ENCODE measurements at places on chromosomes 5 and 9. TPM values are rescaled to one million over a fixed set of nuclear protein-coding genes. Genes with fewer than 3 reads are reported as not detected.

The PDZD2 gene
- 0.76 TPM for total RNA-seq

The FBLL1 gene
- 4.9 TPM for total RNA-seq

The ANXA1 gene
- 526 TPM for total RNA-seq

- no peak for DNase-seq
Observed at GRCh38 chr5:11715461-11716196, 188.6 kb downstream of the CTNND2 start.

DNA sequence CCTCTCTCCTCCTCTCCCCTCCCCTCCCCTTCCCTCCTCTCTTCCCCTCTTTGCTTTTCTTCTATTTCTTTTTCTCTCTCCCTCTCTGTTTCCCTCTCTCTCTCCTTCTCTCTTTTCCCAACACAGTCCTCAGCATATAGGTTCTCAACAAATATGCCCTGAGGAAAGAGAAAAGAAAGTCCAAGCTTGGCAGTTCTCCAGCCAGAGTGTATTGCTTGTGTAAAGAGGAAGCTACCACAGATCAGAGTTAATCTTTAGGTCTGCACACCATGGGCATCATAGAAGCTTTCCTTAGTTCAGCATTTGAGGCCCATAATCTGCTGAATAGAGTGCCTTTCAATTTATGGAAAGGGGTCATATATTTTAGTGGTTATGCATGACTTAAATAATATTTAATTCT lies 382.8 kb upstream of the WWC1 start:
- DNase-seq = no peak

- DNase-seq = no peak
Observed at GRCh38 chr5:7878381-7878873, 9.5 kb downstream of the MTRR start.

DNA sequence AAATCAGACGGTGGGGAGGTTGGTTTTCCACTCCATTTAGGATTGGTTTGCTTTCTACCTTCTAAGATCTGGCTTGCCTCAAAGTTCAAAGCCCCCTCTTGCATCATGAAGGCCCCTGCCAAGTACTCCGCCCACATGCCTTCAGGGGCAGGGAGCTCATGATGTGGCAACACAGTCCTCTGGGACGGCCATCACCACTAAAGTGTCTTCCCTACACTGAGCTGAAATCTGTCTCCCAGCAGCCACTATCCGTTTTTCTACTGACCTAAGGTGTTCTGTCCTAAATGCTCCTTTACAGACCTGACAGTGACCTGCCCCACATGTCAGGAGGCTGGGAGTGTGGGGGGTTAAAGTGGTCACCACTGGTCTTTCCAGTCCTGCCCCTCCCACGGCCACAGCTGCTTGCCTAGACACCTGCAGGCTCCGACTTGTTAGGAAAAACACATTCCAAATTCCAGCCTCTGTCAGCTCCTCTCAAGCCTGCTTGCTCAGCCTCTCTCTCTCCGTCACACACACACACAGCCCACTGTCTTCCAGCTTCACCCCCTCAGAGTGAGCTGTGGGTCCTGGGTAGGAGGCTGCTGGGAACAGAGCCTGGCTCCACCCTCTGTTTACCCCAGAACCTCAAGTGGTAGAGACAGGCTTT lies 44.9 kb downstream of the SHB start:
- no peak for DNase-seq

- no peak for DNase-seq
Observed at GRCh38 chr5:102691434-102691833, 63.7 kb upstream of the PAM start.

DNA sequence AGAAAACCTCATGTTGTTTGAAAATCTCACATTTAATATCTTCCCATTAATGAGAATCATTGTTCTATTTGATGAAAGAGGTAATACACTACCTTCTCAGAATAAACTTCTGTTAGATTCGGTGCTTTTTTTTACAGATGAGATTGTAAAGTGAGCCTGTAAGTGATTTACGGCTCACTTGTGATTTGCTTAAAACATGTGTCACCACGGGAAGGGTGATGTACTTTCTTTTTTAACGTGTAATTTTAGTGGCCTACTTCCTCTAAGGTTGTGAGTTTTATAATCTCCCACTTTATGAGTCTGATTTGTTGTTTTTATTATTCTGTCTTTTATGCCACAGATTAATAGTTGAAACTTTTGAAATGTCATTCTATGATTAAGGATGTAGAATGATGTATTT lies 15.9 kb downstream of the ANXA1 start:
- DNase-seq = no peak
